ENCODE measurements at places on chromosomes 4 and X. TPM values are rescaled to one million over a fixed set of nuclear protein-coding genes. Genes with fewer than 3 reads are reported as not detected.

SCD5 gene
- 433 TPM for total RNA-seq

KLHL13 gene
- total RNA-seq: 8.7 TPM

UGT8 gene
- not detected for total RNA-seq

DNA sequence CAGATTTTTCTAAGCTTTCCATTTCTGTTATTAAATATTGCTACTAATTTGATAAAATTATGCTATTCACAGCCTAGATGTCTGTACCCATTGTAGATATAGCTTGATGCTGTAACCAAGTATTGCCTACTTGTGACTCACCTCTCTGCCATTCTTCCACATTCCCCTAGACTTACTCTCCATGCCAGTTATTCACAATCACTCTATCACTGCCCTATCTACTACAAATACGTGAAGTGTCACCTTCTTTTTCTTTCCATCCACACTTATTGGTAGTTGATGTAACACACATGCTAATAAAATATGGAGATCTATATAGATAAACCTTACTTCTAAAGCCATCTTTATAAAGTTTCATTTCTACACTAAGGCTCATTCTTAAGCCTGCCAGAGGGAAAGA is 179.4 kb upstream of the PACRGL start:
- no peak for DNase-seq

- no peak for DNase-seq
These were observed 23.9 kb downstream of the MANBA start for GRCh38 chr4:102736636-102737549.

DNA sequence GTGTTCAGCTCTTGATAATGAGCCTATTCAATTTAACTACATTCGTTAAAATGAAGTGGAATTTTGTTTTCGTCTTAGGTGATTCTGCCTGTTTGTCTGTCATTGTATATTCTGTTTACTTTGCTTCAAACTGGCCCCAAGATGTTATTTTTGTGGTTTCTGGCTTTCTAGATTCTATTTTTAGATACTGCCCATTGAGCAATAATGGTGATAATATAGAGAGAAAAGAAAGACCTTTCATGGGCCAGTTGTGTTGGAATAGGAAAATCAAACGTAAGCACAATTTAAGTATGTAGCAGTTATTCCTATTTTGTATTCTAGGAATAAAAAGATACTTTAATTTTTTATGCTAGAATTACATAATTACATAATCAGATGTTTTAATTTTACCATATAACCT is 4.0 kb downstream of the CDKN2AIP start:
- DNase-seq: no peak

DNA sequence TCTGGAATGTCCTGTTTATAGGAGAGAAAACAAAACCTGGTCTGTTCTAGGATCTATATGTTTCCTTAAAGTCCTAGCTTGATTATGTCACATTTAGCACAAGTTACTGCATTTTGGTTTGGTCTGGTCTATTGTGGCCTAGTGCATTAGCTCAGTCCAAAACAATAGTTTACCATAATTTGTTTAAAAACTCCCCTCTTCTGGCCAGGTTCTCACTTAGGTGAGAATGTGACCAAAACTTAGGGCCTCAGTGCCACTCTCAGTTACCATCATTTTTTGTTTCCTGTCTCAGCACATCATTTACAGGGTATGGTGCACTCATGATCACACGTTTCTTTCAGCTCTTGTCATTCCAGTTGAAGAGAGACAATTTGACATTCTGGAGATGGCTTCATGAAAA is 378.5 kb downstream of the KLHL4 start:
- no peak for DNase-seq
